Naive thymus-derived CD4-positive, alpha-beta T cell (primary cell): ENCODE measurements at places on chromosomes 16 and 17. TPM values are rescaled to one million over a fixed set of nuclear protein-coding genes. Genes with fewer than 3 reads are reported as not detected.

Gene WNT9B
- not detected for total RNA-seq

Gene CCNF
- 50.1 and 53.3 TPM in 2 replicates for total RNA-seq

Gene NPTX1
- total RNA-seq = not detected

- no peaks in the 10 kb centered on the region for H3K36me3 ChIP-seq
- no peak overlapping the region for H3K4me3 ChIP-seq
- no peak overlapping the region for H3K27ac ChIP-seq
- peaks cover under 1% of the 10 kb centered on the region for H3K4me1 ChIP-seq
- DNase-seq = no peak
Observed at GRCh38 chr17:19290066-19290705, 53.0 kb downstream of the EPN2 start.
